Karpas-422 (cell line): ENCODE measurements at places on chromosomes 5 and 9.
A peak's percentile ranks its signal among the peaks of the same experiment; 100 is the strongest.

DNA sequence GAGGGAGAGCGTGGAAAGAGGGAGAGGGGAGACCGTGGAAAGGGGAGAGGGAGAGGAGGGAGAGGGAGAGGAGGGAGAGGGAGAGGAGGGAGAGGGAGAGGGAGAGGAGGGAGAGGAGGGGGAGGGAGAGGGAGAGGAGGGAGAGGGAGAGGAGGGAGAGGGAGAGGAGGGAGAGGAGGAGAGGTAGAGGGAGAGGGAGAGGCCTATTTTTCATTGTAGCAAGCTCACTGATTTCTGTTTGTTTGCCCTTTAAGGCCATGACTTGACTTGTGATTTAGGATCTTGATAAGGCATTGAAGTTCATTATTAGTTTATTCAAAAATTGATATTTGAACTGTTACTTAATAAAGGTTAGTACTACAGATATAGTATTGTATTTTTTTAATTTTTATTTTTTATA is 52.4 kb downstream of the DMXL1 start:
- DNase-seq: no peak

GRCh38 chr9:2755285-2755684 is 38.0 kb downstream of the KCNV2 start:
- no peak for DNase-seq

GRCh38 chr5:68086857-68087256 is 128.7 kb upstream of the PIK3R1 start:
- DNase-seq: no peak

DNA sequence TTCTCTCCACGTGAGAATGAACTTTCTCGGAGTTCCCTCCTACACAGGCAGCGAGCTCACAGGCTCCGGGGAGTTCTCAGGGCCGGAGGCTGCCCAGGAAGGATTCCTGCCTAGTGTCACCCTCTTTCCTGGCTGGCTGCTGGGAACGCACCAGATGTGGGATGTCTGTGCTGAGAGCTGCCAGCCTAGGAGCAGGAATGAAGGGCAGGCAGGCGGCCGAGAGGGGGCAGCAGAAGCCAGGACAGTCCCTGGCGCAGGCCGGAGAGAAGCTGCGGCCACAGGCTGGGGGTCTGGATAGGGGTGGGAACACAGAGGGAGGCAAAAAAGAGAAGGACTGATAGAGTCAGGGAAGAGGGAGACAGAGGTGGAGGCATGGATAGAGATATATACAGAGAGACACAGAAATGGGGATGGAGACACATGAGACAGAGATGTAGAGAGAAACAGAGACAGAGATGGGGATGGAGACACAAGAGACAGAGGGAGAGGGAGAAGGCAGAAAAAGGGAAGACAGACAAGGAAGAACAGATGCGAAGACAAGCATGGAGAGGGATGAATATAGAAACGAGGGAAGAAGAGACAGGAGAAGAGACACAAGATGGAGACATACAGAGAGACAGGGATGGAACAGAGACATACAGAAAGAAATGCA is 25.3 kb upstream of the ENHO start:
- peak; percentile 71 for DNase-seq

- DNase-seq: no peak
Measured at GRCh38 chr9:108078375-108078774, 588.8 kb upstream of the KLF4 start.

DNA sequence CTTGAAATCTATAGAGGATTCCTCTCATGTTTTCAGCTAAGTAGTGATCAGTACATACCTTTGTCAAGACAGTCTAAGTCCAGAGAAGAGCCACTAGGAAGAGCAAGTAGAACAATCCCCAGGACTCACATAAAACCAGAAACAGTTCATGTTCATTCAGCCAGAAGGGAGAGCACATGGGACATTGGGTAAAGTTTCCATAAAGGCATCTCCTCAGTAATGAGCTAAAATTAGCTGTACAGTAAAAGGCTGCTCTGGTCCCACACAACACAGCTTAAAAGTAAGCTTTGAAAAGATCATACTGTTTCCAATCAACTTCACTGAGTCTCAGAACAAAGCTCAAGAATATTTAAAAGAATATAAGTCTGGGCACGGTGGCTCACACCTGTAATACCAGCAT is 32.4 kb downstream of the HOMER1 start:
- no peak for DNase-seq

- no peak for DNase-seq
Measured at GRCh38 chr5:151063142-151063989, 17.5 kb downstream of the TNIP1 start.

DNA sequence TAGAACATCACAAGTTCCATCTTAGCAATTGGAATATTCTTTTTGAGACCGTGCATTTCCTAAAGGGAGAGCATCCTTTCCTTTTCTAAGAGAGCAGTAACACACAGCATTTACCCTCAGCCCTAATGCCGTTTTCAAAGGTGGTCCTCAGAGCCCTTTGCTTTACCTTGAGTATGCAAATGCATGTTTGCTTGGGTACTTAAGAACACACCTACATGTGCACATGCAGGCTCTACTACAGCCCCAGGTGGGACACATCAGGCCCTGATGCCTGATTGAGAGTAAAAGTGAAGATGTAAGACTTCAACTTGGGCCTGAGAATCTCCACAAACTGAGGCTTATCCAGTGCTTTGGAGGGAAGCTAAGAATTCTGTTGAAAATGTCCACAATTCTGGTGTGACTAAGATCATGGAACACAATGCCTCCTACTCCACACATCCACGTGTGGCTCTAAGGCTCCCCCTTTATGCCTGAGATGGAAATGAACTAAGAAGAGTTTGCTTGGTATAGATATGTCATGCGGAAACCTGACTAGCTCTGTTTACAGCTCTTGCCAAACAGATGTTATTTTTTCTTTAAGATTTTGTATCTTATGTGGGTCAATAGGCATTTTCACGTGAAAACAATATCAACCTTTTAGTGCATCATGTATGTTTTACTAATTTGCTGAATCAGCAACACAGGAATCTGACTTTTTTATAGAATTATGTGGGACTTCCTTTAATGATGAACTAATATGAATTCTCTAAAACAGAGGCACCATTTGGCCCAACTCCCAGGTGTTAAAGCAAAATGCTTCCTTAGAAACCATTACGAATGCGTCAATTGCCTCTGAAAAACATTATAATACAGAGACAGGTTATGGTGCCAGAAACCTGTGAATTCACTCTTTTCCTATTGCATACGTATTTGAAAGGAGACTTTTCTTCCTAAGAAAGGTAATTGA is 48.9 kb upstream of the SLC2A8 start:
- DNase-seq: peak; percentile 54

GRCh38 chr5:92320446-92320845 is 937.3 kb upstream of the ARRDC3 start:
- DNase-seq: no peak

DNA sequence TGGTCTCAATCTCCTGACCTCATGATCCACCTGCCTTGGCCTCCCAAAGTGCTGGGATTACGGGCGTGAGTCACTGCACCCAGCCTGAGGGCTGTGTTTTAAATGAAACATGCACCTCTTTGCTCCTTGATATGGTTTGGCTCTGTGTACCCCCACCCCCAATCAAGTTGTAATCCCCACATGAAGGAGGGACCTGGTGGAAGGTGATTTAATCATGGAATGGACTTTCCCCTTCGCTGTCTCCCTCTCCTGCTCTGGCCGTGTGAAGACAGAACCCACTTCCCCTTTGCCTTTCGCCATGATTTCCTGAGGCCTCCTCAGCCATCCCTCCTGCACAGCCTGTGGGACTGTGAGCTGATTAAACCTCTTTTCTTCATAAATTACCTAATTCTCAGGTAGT is 12.5 kb upstream of the NOTCH1 start:
- DNase-seq: no peak

GRCh38 chr9:137221506-137222111 is 431 bp downstream of the RNF208 start:
- no peak for DNase-seq

GRCh38 chr9:92607773-92608172 is 62.2 kb downstream of the IPPK start:
- DNase-seq: no peak

DNA sequence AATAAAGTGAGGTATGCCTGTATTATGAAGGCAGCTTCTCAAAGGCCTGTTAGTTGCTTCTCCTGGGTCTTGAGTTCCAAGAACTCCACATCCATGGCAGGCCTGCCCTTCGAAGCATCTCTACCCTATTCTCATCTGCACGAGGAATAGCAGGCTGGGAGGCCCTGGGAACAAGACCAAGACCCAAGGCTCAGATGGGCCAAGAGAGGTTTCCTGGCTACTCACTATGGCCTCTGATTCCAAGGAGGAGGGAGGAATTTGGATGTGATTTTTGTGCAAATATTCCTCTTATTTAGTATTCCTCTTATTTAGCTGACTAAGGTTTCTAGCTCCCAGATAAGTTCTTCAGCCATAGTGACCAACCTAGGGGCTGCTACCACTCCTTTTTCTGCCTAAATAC is 151.3 kb downstream of the SAXO1 start:
- no peak for DNase-seq

- DNase-seq: no peak
Measured at GRCh38 chr5:91168859-91169258, 214.3 kb downstream of the ARRDC3 start.
